ENCODE measurements at places on chromosomes 12 and 14.
A peak's percentile ranks its signal among the peaks of the same experiment; 100 is the strongest.

DNA sequence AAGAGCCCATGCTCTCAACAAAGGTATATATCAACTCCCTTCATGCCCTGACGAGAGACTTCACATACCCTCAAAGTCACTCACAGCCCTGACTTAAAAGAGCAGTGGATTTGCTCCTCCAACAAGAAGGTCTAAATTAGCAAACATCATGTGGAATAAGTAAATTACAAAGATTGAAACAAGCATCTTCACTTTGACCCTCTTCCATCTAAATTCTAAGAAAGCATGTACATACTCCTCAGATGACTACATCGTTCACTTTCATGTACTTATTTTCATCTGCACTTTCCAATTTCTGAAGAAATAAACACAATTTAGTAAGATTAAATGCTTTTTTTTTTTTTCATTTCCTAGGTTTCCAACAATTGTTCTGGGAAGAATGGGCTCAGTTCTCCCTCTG lies 38.6 kb upstream of the KRR1 start:
- no peak for DNase-seq

DNA sequence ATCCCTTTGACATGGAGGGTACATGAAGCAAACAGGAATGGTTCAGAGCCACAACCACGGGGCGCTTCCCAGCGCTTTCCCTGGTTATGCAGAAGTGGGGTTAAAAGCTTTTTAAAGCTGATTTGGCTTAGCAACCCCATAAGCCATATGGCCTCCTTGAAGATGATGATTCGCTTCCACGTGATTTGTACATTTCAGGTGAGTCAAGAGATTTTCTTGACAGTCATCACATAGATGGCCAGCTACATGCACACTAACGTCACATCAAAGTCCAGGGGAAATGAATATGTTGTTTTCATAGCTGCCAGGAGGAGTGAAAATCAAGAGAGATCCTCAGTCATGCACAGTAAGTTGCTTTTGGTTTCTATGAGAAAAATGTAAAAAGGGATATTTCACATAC lies 309.7 kb downstream of the TMEM132D start:
- no peak for DNase-seq

- no peak for DNase-seq
Measured at GRCh38 chr12:131217024-131217586, 263.4 kb downstream of the ADGRD1 start.

DNA sequence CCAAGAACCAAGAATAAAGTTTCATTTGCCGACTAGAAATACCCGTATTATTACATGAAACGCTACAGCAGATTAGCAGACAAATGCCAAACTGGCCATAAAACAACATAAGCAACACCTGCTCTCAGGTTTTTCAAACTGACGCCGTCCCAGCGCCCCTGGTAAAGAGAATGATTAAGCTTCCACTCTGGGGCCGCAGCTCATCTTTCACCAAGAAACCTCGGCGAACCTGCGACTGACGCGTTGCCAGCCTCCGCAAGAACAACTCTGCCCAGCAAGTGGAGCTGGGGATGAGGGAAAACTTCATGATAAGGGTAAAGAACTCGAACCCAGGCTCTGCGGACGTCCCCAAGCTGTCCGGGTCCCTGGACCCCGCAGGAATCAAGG lies 530 bp downstream of the ARL1 start:
- DNase-seq: no peak

DNA sequence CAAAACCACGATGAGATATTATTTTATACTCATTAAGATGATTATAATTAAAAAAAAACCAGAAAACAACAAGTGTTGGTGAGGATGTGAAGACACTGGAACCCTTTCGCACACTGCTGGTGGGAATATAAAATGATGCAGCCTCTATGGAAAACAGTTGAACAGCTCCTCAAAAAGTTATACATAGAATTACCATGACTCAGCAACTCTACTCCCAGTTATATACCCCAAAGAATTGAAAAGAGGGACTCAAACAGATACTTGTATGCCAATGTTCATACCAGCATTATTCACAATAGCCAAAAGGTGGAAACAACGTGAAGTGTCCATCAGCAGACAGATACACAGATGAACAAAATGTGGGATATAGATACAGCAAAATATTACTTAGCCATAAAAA lies 53.1 kb downstream of the TAOK3 start:
- DNase-seq: no peak

DNA sequence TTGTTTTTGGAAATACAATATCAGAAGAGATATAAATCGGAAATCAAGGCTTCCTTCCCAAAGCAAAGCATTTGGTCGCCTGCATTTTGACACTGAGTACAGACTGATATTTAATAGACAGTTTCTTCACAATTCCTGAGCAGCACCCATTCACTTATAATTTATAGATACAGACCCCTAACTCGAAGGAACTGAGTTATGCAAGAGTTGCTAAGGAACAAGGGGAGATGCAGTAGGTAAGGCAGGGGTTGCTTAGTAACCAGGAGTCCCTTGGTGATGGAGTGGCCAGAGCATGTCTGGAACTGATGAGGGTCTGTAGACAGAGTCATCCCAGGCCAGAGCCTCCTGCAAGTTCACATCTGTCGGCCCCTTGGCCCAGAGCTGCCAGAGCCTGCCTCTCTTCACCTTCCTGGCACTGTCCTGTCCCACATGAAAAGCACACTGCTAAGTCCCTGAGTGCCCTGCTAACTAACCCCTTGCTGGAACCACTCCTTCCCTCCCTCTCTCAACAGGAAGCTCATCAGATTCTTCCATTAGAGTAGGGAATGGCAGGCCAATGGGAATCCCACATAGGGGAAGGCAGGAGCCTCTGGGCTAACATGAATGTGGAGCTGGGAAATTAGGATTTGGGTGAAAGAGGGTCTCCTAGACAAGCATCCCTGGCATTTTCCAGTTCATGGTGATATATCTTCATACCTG lies 3.6 kb upstream of the DHRS2 start:
- no peak for DNase-seq

DNA sequence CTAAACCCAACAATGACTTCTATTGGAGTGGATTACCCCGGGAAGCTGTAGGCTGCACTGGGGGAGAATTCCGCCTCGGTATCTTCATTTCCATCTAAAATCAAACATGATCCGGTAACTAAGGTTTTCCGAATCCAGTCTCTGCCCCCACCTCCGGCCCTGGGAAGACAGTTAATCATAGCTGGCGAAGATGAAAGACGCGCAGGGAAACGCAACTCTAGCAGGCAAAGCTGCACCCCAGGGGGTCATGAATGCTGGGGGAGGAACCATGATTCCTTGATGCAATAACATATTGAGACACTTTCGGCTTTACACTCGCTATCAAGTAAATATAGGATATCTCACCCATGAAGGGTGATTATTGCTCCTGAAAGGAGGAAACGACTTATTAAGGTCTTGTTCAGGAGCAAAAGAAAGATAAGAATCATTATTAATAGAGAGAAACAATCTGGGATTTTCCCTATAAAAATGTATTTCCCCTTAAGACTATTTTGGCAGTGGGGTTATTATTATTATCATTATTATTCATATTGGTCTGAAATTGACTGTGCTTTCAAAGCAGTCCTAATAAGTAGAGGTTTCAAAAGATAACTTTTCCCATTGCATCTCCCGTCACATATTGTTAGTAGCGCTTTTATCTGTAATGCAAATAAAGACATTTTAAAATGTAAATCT lies 614.9 kb downstream of the VRK1 start:
- DNase-seq: no peak

- peak; percentile 49 for DNase-seq
Measured at GRCh38 chr14:75230140-75230792, 48.4 kb upstream of the FOS start.

DNA sequence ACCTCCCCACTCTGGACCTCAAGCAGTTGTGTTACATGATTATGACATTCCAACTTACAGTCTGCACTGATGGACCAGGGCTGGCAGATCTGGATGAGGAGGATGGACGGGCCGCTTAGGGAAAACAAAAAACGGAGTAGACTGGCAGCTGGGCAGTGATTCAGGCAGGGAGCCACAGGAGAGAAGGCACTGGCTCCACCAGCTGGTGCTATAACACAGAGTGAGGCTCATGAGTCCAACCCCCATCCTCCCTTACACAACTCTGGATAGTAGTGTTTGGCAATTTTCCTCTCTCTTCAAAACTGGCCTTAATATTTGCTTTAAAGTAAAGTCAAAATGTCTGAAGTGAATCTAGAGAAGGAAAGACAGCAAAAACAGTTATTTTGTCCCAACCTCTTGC lies 9.7 kb upstream of the RIC8B start:
- no peak for DNase-seq

- no peak for DNase-seq
Measured at GRCh38 chr14:103594265-103594664, 31.5 kb downstream of the COA8 start.

DNA sequence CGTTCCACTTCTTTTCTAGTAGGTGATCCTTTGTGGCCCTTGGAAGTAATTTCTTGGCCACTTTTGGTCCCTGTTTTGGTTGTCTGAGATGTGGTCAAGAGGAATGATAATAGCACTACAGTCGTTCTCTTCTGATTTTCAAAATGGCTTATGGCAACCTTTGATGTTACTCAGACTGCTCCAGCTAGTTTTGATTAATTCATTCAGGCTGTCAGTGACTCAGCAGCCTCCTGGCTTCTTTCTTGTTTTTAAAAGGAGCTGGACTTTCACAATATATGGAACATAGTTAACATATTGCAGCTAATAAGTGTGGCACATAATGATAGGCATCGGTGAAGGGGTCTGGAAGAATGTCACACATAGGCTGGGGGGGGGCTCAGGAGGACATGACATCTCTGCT lies 47.3 kb downstream of the WDR20 start:
- DNase-seq: no peak

DNA sequence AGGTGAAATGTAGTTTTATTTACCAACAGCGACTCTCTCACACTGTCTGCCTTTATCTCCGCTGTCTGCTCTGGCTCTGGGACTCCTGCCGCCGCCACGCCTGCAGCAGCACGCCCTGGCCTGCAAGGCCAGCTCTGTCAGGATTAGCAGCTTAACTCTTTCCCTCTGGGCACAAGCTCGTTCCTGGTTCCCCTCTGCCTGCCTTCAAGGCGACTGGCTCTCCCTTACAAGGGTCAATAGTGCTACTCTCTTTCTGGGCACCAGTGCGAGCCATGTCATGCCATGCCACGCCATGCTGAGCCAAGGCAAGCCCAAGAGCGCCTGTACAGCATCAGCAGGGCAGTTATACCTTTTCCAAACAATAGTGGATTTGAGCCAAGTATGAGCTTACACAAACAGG lies 3.6 kb upstream of the CLEC2B start:
- no peak for DNase-seq

- DNase-seq: no peak
Measured at GRCh38 chr14:71658261-71658860, 273.9 kb upstream of the RGS6 start.

DNA sequence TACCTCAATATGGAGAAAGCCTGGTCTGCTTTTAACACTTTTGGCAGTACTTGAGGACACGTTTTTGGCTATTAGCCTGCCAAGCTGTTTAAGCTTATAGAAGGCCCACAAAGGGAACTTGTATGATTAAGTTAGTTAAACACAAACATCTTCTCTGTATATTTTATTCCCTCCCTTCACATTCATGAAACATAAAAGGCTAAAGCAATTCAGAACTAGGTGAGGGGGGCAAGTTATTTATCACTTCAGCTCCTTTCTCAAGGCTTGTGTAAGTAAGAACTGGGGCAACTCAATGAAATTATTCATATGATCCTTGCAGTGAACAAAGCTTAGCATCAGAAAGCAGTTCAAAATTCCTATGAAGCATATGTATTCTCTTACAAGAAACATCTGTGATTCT lies 7.5 kb downstream of the PRICKLE1 start:
- no peak for DNase-seq

GRCh38 chr14:64953661-64954060 lies 11.1 kb upstream of the GPX2 start:
- no peak for DNase-seq

- DNase-seq: no peak
Measured at GRCh38 chr12:25135531-25136154, 59.3 kb downstream of the DNAI7 start.

DNA sequence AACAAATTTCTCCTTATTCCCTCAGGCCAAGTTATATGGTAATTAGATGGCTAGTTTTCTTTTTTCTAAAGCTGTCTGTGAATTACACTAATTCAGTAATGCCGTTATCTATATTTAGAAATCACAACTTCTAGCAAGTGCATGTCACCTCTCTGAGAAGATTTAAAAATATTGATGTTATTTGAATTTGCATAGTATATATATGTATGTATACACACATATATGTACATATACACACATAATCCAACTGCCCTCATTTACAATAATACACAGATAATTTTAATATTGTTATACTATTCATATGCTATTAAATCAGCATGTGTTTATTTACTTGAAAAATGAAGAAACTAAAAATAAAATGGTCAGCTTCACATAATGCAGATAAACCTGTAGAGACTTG lies 563.9 kb downstream of the SLC16A7 start:
- DNase-seq: no peak

DNA sequence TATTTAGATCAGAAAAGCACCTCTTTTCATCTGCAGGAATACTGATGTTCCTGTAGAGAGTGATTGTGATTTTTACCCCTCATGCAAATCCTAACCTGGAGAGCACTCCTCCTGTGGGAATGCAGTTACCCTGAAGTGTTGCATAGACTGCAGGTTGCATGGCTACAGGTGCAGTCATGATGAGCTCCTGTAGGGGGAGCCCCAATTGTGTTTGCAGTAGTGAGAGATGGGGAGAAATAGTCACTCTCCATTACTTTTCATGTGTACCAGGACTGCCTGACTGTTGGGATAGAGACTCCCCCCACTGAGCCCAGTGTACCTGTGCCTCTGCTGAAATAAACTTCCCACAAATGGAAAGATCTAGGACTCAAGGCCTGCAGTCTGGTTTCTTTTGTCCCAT lies 1086.5 kb downstream of the SLC6A15 start:
- DNase-seq: no peak

GRCh38 chr12:131390412-131391334 lies 320.2 kb upstream of the SFSWAP start:
- no peak for DNase-seq

- peak; percentile 67 for DNase-seq
Measured at GRCh38 chr12:89352492-89353187, at the start of gene DUSP6. DUSP6 (minus strand) TSS chr12:89352501; CDS start chr12:89352039, 462 bp downstream.

- DNase-seq: no peak
Measured at GRCh38 chr12:62668782-62669181, 202.2 kb downstream of the MON2 start.

- no peak for DNase-seq
Measured at GRCh38 chr12:70260646-70261045, 17.4 kb downstream of the CNOT2 start.

GRCh38 chr14:65357113-65357512 lies 55.4 kb upstream of the FUT8 start:
- DNase-seq: no peak

DNA sequence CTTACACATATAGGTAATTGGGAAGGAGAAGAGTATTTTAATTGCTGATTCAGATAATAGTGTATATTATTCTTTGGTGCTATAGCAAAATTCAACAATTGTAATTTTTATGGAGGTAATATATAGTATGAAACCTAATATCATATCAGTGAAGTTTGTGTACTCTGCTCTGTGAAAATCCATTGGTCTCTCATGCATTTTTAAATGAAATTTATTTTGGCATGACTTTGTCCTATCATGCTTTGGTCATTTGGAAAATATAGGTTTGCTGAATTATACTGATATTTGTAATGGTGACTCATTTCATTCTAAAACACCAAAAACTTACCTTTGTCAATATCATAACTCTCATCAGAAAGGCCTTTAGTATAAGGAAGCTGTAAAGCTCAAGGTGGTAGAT lies 962.0 kb upstream of the NOVA1 start:
- DNase-seq: no peak

- DNase-seq: no peak
Measured at GRCh38 chr12:115609347-115609746, 668.1 kb downstream of the MED13L start.

All from T-helper 9 cell (primary cell).